ENCODE measurements at places on chromosomes 5 and 9.

GRCh38 chr9:134173127-134174072 is 9.0 kb upstream of the RNU6ATAC start:
- no peak for DNase-seq

DNA sequence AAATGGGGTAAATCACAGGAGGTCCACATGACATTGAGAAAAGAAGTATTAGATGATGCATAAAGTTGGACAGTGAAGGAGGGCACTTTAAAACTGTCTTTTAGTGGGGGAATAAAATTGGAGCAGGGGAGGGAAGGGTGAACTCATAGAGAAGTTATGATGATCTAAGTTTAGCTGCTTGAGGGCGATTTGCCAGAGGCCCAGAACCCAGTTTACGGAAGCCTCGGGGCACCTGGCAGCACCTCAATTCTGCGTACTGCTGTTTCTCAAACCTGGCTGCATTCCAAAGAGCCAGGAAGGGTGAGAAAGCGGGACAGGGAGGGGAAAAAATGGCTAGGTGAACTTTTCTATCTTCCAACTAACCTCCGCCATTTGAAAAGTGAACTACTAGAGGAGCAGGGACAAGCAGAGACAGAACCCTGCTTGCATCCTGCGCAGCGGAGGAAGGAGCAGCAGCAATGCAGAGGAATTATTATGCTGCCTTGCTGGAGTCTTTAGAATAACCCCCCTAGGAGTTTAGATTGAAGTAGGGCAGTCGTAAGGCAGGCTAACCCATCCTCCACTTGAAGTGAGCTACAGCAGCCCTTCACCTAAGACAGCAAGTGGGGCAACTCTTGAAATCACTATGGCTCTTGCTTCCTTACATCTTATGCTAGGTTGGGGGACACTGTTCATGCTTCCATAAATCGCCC is 316.8 kb downstream of the BRINP1 start:
- DNase-seq, result no peak

DNA sequence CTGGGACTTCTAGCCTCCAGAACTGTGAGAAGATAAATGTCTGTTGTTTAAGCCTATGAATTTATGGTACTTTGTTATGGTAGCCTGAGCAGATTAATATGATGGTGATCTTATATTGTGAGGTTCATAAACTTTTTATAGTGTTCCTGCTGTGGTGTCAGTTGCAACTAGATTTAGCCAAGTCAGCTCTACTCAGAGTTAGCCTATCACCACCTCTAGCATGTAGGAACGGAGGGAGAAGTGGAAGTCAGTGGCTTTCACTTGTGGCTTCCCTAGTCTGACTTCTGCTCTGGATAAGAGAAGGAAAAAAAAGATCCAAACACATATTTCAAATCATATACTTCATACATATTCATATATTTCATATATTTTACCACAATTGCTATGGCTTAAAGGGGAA is 6.6 kb downstream of the POC5 start:
- DNase-seq, result no peak

DNA sequence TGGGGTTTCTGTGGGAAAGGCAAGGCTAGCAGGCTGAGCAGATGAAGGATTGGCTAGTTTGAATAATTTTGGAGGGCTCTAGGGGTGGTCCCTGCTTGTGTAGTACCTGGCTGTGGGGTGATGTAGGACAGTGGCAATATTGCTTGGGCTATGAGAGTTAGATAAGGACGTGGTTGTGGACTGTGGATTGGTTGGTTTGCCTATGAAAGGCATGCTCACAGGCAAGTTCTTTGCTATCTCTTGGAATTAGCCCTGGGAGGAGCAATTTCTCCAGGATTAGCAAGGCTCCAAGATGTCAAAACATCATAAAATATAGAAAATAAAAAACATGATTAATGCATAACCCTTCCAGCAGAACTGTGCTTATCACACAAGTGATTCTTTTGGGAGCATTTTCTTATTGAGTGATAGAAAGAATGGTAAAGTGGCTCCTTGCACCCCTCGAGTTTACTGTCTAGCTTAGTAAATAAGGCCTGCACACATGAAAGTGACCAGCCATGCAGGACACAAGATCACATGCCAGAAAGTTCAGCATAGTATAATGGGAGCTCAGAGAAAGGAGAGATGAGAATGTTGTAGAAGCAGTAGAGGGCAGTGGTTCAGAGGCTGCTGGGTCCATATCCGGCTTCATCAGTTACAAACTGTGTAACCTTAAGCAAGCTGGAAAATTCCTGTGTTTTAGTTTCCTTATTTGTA is 13.8 kb downstream of the AOPEP start:
- no peak for DNase-seq

- no peak for DNase-seq
These were observed 64.6 kb upstream of the ZFR start for GRCh38 chr5:32508806-32509805.

DNA sequence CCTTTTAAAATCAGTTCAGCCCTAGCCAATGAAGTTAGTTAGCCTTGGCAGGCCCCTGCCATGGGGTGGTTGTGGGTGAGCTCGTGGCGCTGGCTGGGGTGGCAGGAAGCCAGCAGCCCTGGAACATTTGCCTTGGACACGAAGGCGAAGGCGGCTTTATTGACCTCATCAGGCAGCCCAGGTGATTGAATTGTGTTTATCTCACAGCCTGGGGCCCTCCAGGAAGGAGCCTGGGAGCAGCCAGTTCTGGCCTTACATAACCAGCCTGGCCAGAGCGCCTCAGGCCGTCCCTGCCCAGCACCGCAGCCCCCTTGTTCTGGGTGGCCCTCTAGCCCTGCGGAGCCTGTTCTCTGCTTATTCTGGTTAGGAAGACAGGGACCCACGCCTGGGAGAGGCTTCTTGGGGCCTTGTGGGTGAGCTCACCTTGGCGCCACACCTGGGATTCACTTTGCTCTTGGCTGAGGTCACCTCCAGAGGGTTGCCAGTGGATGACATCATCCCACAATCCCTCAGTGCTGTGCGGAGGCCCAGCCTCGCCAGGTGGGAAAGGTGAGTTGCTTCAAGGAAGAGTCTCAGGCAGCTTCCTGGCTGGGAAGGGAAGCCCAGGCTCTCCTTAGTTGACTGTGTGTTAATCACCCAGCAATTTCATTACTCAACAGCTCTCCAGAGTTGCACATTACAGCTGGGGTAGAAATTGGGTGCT is 54.4 kb upstream of the RPL26L1 start:
- DNase-seq, result no peak

DNA sequence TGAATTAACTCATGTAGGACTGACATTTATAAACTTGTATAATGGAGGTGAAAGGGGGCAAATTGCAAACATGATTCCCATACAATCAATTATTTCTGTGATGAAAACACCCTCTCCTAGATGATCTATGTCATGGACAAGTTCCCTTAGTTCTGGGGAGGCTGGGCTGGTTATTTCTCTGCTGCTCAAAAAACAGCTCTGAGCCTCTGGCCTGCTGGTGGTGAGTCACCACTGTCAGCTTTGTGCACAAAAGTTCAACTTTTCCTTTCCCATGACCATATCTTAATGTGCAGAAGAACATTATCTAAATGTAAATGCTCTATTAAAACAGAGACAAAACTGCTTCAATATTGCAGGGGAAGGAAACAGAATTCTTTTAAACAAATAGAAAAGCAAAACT is 85.0 kb downstream of the HMHB1 start:
- DNase-seq, result no peak

GRCh38 chr5:54311176-54311677 is 854 bp upstream of the ARL15 start:
- no peak for DNase-seq

GRCh38 chr5:91464886-91465646 is 81.9 kb upstream of the ARRDC3 start:
- no peak for DNase-seq

GRCh38 chr5:60445921-60446320 is 254.0 kb downstream of the DEPDC1B start:
- DNase-seq, result no peak

DNA sequence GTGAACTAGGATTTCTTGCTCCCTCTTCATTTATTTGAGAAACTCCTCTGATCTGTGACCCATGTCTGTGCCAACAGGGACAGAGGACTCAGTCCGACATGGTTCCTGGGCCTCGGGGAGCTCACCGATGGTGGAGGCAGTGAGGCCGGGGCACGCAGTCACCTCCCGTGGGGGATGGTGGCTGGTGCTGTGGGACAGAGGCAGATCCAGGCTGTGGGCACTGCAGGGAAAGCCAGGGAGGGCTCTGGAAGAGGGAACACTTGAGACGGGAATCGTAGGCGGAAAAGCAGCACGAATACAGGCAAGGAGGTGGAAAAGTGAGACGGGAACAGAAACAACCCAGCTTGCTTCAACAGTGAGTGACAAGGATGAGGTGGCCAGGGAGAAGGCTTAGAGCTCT is 127.8 kb downstream of the GABBR2 start:
- no peak for DNase-seq

DNA sequence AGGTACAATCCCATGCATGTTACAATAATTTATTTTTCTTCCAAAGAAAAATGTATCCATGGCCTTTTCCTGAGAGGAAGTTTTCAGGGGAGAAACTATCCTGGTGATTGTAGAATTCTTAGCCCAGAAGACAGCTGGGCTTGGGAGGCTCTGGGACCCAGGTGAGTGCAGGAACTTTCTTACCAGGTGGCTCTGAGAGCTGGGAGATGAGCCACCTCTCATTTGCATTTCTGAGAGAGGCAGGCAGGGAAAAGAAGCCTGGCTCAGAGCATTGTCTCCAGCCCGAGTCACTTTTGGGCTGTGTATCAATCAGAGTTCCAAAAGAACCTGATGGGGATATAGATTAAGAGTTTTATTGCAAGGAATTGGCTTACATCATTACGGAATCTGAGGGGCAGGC is 52.7 kb downstream of the ALG2 start:
- no peak for DNase-seq

- no peak for DNase-seq
These were observed 165.2 kb upstream of the MSX2 start for GRCh38 chr5:174559141-174559540.

DNA sequence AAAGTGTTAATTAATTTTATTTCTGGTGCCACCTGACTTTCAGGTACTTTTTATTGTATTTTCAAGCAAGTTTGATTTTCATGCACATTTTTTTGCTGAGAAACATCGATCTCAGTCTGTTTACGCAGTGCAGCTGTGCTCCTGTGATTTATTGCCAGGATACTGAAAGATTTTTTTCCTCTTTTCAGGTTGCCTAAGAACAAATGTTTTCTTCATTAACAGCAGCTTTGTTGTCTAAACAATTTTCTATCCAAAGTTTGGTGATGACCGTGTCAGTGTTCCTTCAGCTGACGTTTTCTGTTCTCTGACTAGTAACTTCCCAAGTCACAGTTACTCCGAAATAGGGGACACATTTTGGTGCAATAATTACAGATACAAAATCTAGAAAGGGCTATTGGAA is 78.1 kb downstream of the VCAN start:
- no peak for DNase-seq

GRCh38 chr9:126304971-126305320 is 21.7 kb upstream of the MVB12B start:
- DNase-seq, result no peak

GRCh38 chr5:154198611-154199230 is 8.2 kb downstream of the GALNT10 start:
- no peak for DNase-seq

- DNase-seq, result no peak
These were observed 67.0 kb upstream of the CDK5RAP2 start for GRCh38 chr9:120646948-120647347.

Data from stimulated activated CD4-positive, alpha-beta T cell treated with anti-CD3 and anti-CD28 coated beads, Interleukin-1b, Interleukin-23, amount 100 ng/mL, for 48 hours (primary cell).